ENCODE measurements at places on chromosomes 7 and 10.

DNA sequence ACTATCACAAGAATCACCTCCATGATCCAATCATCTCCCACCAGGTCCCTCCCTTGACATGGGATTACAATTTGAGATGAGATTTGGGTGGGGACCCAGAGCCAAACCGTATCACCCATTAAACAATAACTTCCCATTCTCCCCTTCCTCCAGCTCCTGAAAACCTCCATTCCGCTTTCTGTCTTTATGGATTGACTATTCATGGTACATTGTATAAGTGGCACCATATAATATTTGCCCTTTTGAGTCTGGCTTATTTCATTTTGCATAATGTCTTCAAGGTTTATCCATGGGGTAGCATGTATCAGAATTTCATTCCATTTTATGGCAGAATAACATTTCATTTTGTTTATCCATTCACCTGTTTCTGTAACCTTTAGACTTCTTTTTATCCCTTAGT, 39.2 kb upstream of the GARS1 start:
- DNase-seq, result no peak

GRCh38 chr7:103094102-103094501, 19.2 kb downstream of the ARMC10 start:
- DNase-seq, result no peak

DNA sequence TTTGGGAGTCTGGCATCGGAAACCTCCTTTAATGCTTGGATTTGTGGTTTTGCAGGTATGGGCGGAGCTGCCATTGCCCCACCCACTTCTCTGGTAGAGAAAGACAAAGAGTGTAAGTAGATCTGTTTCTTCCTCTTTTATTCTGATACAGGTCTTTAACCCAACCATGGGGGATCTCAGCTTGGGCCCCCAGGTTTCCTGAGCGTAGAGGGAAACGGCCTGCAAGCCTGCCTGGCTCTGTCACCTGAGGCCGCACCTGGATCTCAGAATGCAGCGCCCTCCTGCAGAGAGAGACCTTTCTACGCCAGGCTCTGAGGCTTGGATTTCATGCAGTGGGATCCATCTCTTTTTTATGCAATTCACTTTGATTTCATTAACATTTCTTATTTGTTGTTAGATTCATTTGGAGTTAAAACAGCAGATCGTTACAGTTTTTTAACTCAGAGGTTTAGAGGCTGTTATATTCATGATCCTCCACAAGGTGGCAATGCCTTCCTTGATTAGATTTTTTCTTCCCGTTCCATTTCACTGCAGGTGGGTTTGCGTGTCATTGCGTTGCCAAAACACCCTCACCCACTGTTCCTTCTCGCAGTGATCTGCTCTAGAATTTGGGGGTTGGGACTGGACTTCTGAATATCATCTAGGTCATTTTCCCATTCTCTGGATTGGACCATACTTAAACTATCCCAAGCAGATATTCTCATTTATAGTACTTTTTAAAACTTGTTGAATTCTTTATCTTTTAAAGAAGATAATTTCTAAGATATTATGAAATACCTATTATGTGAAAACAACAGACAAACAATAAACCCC, 20.0 kb downstream of the RBM17 start:
- no peak for DNase-seq

DNA sequence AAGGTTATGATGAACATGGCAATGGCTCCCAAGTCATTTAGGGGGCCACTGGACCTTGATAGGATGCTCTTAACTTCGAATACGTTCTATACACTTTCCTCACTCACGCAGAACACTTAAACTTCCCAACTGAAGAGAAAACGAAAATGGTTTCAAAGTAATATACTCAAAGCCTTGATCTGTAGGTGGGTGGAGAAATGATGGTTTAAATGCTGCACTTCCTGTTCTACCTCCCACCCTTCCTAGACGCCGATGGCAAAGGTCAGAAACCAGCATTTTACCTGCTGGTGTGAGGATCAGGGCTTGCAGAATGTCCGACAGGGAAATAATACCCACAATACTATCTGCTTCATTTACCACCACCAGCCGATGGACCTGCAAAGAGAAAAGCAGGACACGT, 40.5 kb upstream of the RHEB start:
- no peak for DNase-seq

GRCh38 chr7:150781103-150781502, 19.1 kb downstream of the TMEM176B start:
- DNase-seq, result no peak

- DNase-seq, result no peak
Measured at GRCh38 chr7:157900011-157900410, 563.2 kb downstream of the DNAJB6 start.

- no peak for DNase-seq
Measured at GRCh38 chr10:75894761-75895160, 463.3 kb downstream of the LRMDA start.

DNA sequence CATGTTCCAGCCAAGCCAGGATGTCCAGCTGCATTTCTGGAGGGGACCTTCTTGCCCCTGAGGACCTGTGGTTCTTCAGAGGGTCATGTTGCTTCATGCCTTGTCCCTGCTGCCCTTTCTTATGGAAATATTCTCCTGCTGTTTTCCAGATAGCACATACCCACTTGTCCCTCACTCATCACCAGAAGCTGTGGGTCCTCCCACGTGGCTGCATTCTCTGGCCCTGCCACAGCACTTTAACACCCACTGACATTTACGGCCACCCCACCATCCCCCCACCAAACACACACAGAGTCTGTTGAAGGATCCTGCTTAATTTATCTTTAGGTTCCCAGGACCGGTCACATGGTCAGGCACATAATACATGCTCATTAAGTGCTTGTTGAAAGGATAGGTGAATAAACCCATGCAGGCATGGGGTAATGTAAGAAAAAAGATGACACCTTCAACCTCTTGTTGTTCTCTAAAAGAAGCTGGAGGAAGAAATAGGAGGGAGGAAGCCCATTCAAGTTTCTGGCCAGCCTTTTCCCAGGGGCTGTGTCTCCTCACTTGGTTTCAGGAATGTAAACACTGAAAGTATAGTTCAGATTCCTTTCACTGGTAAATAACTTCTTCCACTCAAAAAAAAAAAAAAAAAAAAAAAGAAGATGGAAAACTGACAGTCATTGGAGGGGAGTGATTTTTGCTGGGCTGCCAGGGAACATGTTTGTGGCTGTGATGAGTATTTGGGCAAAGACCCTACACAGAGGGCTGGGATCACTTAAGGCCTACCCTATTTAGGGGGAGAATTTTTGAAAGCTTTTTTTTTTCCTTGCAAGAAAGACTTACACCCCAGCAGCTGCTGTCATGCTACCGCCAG, 19.8 kb upstream of the BMPER start:
- no peak for DNase-seq

GRCh38 chr10:49231086-49231820, 43.1 kb upstream of the TMEM273 start:
- no peak for DNase-seq

DNA sequence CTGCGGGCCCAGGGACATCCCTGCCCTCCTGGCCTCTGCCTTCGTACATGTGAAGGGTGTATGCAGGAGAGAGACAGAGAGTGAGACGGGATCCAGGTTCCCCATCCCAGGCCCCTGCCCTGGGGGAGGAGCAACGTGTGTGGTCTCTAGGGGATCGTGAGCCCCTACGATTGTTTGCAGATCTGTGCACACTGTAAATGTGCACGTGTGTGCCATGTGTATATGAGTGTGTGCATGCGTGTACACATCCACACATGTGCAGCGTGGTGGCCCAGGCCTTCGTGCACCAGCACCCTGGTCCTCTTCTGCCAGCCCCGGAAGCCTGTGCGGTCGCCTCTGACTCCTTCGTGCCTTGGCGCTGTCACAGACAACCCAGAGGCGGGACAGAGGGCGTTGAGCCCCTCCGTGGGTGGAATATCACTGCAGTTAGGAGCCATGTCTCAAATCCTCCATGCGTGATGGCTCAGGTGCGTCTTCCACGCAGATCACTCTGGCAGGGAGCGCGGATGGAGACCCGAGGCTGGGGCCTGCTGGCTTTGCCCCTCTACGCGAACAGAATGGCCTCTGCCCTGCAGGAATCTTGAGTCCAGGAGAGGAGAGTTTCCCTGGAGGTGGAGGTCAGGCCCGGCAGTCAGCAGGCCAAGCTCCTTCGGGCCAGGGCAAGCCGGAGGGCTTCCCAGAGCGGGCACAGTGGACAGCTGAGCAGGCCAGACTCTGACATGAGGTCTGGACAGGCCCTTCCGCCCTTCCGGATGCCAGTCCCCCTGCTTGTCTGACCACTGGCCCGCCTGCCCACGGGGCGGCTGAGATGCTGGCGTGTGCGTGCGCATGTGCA, 97.5 kb downstream of the UNCX start:
- DNase-seq, result no peak

- peak; percentile 41 for DNase-seq
Measured at GRCh38 chr10:77641788-77642397, 4.3 kb upstream of the KCNMA1 start.

- no peak for DNase-seq
Measured at GRCh38 chr10:12013926-12014325, 28.7 kb downstream of the UPF2 start.

DNA sequence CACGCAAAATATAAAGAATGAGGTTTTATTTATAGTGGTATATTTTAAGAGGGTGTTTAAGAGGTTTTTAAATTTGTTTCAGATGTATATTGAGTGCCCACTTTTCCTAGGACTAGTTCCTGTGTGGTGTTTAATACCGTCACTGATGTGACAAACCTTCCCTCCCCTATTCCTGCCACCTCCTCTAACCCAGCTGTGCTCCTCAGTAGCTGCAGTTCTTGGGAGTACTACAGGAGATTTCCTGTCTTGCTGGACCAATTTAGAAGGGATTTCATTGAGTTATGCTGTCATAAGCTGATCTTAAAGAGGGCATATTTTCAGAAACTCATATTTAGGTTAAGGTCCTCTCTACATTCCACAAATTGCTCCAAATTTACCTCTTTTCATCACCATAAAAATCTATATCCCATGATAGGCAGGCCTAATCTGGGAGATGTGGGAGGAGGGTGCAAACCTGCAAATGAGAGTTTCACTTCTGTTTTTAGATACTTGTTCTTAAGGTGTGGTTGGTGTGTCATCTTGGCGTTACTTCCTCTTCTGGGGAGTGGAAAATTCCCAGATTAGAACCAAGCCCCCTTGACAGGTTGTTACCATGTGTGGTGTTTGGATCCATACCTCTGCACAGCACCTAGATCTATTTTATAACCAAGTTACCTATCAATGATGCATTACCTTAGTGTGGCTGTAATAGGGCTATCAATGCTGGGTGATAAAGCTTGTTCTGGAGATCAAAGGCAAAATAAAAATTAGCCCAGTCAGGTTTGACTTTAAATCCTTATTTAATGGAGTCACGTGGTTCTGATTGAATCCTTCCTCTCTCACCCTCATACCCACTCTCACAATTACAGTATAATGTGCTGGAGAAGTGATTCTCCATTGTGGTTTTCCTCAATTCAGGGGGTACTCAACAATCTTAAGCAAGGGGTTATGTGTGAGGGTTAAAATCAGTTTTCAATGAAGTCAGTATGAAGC, 141.1 kb downstream of the CDK14 start:
- no peak for DNase-seq

DNA sequence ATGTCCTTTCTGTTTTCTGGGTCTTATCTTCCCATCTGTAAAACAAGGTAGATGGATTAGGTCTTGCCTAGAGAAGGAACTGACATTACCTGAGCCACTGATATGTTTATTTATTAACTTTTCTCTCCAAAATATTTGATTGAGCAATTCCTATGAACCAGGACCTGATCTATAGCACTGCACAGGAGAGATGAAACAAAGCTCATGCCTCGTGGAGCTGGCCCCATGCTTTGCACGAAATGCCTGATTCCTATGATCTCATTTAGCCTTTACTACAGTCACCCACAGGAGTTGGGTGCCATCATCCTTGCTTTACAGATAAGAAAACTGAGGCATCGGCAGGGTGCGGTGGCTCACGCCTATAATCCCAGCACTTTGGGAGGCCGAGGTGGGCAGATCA, 48.2 kb upstream of the ZMIZ1 start:
- no peak for DNase-seq

GRCh38 chr7:66758950-66759628, 18.6 kb downstream of the RABGEF1 start:
- no peak for DNase-seq

DNA sequence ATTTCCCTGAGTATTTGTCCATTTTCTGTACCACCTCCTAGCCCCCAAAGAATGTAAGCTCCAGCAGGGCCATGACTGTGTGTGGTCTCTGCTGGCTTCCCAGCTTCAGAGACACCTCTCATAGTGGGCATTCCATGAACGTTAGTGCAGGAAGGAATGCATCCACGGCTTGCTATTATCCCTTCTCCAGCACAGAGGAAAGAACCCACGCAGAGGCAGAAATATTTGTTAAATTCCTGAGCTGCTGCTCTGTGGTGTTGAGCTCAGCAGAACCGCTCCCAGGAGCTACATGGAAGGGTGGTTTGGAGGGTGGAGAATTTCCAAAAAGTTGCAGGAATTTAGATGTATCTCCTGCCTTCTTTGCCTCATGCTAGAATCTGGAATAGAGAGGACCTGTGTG, 275.2 kb downstream of the POU6F2 start:
- no peak for DNase-seq

- DNase-seq, result no peak
Measured at GRCh38 chr7:31099451-31100444, 47.6 kb downstream of the ADCYAP1R1 start.

DNA sequence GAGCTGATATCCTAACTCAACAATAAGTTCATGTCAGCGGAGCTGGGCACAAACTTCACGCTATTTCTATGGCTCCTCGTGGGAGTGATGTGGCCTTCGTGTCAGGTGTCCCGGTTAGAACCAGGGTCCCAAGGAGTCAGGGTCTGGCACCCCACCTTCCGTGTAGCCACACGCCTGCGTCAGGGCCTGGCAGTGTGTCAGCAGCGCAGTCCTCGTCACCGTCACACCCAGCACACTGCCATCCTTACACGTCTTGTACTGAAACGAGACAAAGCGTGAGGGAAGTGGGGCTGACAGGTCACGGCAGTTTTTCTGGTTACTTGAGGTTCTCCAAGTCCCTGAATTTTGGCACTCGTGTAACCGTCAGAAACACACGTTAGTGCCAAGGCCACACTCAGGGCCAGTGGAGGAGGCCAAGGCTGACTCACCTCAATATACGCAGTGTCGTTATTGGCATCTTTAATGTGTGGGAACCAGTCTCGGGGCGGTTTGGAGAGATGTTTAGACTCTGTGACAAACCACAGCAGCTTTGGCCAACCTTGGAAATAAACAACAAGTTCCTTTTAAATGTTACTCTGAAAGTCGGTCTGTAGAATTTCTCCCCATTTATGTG, 254.7 kb downstream of the ZMYND11 start:
- no peak for DNase-seq

- no peak for DNase-seq
Measured at GRCh38 chr7:28621369-28621841, 209.1 kb downstream of the CREB5 start.

DNA sequence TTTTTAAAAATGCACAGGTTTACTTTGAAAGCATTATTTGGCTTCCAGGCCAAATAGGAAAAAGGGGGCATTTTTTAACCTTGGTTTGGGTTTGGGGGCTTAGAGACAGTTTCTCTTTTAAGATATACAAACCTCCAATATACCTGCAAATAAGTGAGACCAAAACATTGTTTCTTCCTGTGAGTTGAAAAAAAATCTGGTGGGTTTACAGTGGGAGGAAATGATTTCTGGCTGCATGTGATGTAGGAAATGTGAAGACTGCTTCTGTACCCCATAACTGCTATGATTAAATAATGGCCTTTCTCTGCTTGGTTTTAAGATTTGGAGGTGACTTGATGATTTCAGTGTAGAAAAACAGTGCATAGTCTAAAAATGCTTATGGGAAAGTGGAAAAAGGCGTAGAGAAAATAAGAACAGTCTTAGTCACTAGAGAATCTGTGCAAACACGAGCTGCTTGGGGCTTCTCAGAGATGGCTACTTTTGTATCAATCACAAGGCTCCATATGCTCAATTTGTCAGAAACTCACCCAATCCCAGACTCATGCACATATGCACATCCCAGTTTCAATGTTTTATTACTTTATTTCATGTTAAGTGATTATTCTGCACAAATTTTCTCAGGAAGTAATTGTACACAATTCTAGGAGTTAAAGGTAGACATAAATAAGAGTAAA, 22.1 kb upstream of the PRKCQ start:
- no peak for DNase-seq

All from HS-27A (cell line).